ENCODE measurements at places on chromosomes 1 and 21.

DNA sequence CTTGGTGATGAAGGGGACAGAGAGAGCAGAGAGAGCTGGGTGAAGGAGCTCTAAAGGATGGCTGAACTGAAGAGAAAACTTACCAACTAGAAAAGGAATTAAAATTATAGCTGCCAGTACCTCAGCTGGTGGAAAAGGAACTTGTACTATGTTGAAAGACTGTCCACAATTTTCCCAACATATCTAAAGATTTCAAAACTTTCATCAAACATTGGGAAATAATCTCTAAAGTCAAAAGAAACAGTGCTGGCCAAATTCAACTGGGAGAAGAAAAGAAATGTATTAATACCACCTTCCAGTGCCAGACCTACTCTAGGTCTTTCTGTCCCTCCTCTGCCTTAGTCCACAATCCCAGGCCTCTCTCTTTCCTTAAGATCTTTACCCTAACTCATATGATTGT, 6.1 kb downstream of the SMG5 start:
- DNase-seq = no peak

- no peak for DNase-seq
These were observed 105.9 kb upstream of the SLC45A1 start for GRCh38 chr1:8211883-8212579.

DNA sequence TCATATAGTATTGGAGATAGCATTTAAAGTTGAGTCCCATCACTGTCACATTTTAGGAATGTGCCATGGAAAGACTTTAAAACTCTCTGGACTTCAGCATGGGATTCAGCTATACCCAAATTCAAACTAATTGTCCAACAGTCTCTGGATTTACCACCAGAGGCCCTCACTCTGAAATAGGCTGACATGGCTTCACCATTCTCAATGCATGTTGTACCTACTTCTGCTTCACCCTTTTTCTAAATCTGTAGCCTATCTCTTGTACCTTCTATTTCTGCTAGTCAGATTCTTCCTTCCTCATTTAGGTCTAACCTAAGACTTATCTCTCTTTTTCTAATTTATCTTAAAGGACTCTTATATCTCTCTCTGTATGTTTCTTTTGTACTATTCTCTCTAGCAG, 512.7 kb upstream of the ZRANB2 start:
- DNase-seq = no peak

GRCh38 chr1:160646180-160646579, 664 bp downstream of the SLAMF1 start:
- no peak for DNase-seq

- no peak for DNase-seq
These were observed 539.2 kb upstream of the OLFM3 start for GRCh38 chr1:102535829-102536505.

GRCh38 chr1:230256896-230257295, 169.2 kb downstream of the PGBD5 start:
- no peak for DNase-seq

DNA sequence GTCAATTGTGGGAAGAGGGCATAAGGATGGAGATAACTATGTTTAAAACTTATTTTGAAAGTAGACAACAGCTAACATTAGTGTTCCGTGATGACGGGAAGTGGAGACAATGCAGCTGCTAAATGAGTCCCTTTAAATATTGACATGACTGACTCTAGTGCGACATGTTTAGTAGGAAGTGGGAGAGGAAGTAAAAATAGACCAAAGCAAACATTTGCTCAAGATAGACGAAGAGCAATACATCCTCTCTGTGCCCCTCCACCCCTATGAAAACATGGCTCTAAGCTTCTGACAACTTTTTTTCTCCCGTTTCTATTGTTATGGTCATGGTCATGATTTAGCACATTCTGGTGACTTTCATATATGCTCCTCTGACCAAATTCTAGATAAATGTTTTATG, 60.0 kb upstream of the HMCN1 start:
- DNase-seq = no peak

- DNase-seq = no peak
These were observed 59.7 kb downstream of the TNR start for GRCh38 chr1:175683491-175684298.

DNA sequence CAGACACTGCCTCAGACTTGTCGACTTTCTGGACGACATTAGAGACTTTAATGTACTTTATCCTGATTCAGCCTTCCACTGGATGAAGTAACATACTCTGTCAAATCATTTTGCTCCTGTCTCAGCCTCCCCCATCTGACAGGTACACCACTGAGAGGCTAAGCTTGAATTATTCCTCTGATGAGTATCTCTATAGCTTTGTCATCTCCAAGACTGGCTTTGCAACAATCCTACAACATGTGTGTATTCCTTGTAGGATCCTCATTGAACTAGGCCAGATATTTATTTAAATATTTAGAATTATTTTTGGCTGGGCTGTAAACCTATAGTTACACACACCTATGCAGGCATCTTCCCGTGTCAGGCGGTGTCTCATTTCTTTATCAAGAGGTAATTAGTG, 1.1 kb upstream of the TRIM58 start:
- DNase-seq = no peak

GRCh38 chr1:155030899-155031298, 2.7 kb downstream of the DCST2 start:
- DNase-seq = no peak

- no peak for DNase-seq
These were observed 21.0 kb upstream of the FUCA1 start for GRCh38 chr1:23889074-23889473.

- no peak for DNase-seq
These were observed 110.5 kb upstream of the UBE2U start for GRCh38 chr1:64092851-64093371.

DNA sequence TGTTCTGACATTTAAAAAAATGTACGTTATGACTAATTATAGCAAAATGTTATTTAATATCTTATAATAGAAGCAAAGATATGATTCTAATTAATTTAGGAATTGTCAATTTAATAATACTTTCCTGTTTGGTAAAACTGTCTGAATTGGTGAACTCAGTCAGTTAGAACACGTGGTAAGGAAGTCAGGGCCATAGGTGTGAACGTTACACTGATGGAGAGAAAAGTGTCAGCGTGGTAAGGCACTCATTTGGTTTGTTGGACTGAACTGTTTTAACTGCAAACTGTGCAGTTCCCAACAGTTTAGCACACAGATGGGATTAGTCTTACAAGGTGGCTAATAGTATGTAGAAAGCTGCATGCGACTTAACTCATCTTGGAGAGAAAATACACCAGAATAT, 102.9 kb downstream of the EPB41 start:
- DNase-seq = no peak

- no peak for DNase-seq
These were observed 76.6 kb downstream of the HHAT start for GRCh38 chr1:210405316-210405715.

- DNase-seq = no peak
These were observed 52.1 kb upstream of the PRMT6 start for GRCh38 chr1:107004421-107004820.

DNA sequence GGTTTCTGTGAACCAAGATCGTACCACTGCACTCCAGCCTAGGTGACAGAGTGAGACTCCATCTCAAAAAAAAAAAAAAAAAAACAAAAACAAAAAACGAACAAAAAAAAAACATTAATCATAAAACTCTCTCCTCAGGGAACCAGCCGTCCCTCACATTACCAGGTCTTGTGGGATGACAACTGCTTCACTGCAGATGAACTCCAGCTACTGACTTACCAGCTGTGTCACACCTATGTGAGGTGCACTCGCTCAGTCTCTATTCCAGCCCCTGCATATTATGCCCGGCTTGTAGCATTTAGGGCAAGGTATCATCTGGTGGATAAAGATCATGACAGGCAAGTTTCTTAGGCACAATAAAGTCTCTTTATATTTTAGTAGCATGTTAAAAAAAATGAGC, 32.3 kb upstream of the AGO1 start:
- DNase-seq = no peak

DNA sequence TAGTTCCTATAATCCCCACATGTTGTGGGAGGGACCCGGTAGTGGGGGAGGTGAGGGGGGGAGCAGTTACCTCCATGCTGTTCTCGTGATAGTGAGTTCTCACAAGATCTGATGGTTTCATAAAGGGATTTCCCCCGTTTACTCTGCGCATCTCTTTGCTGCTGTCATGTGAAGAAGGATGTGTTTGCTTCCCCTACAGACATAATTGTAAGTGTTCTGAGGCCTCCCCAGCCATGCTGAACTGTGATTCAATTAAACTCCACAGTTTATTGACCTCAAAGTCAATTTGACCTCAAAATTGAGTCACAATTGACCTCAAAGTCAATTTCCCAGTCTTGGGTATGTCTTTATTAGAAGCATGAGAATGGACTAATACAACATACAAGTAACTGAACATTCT, 19.7 kb downstream of the DPH5 start:
- no peak for DNase-seq

GRCh38 chr1:22918644-22919043, 54.0 kb downstream of the LACTBL1 start:
- DNase-seq = no peak

- DNase-seq = no peak
These were observed 150.9 kb upstream of the ZRANB2 start for GRCh38 chr1:71231751-71232150.

- no peak for DNase-seq
These were observed 64.8 kb upstream of the GALNT2 start for GRCh38 chr1:230002164-230002803.

GRCh38 chr1:41501581-41501980, 17.1 kb upstream of the EDN2 start:
- DNase-seq = no peak

DNA sequence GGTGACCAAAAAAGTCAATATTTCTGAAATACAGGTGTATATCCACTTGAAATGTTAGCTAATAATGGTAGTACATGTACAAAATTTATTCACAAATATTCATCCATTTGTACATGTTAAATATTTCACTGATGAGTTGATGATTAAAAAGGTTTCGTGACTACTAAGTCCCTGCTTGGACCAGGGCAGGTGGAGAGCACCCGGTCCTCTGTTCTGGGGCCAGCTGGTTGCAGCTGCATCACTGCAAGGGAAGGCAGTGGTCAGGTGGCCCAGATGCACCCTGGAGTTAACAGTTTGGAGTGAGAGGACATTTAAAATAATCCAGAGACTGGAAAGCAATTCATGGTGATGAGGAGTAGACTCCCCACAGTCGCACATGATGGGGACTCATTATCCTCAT, 141.2 kb downstream of the ZBTB18 start:
- DNase-seq = no peak

- DNase-seq = no peak
These were observed 70.2 kb downstream of the BACH1 start for GRCh38 chr21:29368906-29369305.

GRCh38 chr1:39943471-39944290, 11.3 kb upstream of the MFSD2A start:
- no peak for DNase-seq

DNA sequence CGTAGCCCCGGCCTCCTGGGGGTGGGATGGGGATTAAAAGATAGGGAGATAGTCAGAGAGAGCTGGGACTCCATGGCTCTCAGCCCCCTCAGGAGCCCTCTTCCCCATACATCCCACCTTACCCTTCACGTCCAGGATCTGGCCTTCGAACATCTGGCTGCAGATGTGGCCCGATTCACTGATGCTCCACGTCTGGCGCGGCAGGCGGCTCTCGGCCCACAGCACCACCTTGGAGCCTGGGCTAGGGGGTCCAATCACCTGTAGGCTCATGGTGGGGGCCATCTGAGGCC, 4.2 kb downstream of the CD52 start:
- no peak for DNase-seq

DNA sequence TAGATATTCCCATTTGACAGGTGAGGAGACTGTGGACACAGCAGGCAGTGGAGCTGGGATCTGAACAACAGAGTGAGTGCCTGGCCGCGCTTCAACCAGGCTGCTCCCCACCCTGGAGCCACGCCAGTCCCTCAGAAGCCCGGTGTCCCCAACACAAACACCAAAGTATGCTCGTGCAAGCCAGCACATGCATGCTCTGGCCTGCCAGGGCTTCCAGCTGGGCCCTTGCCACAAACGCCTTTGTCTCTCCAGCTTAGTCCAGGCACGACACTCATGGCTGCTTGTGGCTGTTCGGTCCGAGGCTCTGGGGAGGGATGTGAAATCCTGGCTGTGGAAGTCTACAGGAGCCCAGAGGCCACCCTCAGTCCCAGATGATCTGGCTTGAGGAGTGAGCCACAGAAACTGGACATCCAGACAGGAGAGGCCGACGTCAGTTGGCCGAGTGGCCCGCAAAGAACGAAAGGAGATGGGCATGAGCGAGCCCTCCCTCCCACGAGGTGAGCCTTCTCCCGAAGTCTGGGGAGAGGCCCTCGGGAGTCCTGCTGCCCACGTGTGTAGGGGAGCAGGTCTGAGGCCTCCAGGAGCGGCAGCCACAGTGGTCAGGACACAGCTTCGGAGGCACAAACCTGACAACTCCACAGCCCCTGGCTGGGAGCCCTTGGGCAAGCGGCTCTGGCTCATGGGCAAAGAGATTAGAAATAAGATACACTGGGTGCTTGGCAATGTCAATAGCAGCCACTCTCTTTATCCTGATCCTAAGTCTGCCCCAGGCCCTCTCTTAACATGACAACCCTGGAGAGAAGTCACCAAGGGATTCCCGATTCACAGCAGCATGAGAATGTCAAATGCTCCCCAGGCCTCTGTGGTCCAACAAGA, 117.1 kb upstream of the IFFO2 start:
- no peak for DNase-seq

DNA sequence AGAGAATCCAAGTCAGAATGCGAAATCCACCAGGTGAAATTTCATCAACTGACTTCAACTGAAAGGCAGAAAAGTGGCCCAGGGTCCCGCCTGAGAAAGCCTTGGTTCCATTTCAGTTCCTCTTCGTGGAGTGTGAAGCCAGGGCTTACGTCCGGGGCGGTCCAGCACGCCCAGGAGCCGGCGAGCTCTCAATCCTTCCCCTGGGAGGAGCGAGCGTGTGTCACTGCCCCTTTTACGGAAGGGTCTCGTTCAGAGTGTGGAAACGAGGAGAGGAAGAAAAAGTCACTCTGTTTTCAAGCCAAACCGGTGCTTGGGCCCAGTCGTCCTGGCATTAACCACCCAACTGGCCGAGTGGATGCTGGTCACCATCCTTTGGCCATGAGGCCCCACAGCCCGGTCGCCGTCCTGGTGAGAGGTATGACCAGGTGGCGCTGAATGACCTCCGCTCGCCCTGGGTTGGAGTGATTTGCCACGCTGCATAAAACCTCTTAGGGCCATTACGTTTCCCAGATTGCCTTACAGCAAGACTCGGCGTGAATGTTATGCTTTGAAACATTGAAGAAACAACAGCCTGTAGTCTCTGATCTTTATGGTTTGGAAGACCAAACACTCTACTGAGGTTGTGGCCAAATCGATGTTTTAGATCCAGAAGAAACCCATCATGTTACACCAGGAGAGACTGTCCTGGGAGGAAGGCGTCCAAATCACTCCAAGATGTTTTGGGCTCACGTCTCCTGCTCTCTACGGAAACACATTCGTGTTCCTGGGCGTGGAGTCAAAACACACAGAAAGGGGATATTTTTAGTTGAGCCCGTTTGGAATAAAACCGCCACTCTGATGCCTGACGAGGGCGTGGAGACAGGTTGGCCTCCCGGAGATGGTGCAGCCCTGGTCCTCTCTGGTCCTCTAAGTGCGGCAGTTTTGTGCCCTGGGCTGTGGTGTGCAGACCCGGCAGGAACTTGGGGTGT, 93.6 kb upstream of the ACTRT2 start:
- DNase-seq = no peak

- no peak for DNase-seq
These were observed 349.6 kb downstream of the LMO4 start for GRCh38 chr1:87678266-87678665.

GRCh38 chr1:220290140-220290761, 18.0 kb upstream of the RAB3GAP2 start:
- DNase-seq = no peak
